Stimulated activated effector memory CD8-positive, alpha-beta T cell treated with anti-CD3 and anti-CD28 coated beads, Interleukin-12 subunit alpha, Interleukin-12 subunit beta, amount 100 ng/mL, for 72 hours (primary cell): ENCODE measurements at places on chromosomes 7 and 10.

- no peak for DNase-seq
Measured at GRCh38 chr7:41592794-41593193, 110.1 kb downstream of the INHBA start.

DNA sequence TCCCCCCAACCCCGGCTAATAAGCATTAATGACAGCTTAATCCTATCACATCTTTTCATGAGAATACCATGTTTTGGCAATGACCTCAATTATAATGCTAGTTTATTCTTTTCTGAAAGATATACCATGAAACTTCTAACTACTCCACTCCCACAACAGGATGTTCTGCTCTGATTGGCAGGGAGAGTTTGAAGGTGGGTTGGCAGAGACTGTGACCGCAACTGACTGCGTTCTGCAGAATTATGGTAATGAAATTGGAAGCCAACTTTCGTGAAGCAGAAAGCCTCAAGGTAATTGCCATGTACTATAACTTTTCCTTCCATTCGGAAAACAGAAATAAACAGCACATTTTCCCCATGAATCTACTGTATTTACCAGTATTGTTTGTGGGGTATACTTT, 288.2 kb upstream of the SEMA3D start:
- no peak for DNase-seq

- no peak for DNase-seq
Measured at GRCh38 chr10:104197364-104197763, 34.8 kb downstream of the CFAP43 start.

DNA sequence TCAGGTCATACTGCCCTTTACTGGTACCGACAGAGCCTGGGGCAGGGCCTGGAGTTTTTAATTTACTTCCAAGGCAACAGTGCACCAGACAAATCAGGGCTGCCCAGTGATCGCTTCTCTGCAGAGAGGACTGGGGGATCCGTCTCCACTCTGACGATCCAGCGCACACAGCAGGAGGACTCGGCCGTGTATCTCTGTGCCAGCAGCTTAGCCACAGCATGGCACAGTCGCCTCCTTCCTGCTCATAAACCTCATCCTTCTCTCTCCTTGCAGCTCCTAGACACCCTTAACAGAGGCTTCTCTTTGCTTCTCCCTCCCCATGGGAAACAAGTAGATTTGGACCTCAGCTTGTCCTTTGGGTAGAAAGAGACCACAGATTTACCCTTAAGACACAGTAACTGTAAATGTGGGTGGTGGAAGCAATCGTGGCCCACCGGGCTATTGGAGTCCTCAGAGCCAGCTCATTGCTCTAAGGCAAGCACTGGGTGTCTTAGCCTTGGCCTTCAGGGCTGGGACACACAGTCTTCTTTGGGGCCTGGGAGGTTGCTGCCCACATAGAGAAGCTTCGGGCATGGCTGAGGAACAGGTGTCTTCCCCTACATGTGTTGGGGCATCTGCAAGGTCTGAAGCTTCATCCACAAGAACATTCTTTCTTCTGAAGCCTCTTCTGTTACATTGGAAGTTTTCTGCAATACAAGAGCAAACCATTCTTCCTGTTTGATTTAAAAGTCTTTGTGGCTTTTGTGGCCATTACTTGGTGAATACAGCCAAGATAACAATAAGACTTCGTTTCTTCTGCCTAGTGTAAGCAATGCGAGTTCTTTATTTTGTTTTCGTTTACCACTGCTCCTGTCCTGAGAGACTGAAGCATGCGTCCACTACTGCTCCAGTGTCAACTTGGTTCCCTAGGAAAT, 95.5 kb upstream of the PRSS58 start:
- no peak for DNase-seq

DNA sequence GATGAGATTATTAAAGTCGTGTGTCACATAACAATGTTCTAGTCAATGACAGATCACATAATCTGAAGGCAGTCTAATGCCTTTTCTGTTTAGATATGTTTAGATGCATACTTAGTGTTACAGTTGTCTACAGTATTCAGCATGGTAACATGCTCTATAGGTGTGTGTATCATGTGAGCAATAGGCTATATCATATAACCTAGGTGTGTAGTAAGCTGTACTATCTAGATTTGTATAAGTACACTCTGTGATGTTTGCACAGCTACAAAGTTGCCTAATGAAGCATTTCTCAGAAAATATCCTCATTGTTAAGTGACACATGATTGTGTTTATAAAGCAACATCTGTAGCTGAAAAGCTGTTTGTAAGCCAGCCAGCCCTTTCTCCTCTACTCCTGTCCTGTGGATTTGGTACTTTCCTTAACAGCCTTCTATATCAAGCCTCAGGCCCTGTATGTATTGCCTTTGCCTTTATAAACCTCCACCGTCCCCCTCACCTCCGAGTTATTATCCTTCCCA, 6.3 kb downstream of the HECTD2 start:
- no peak for DNase-seq

GRCh38 chr7:26428571-26428970, 136.9 kb downstream of the SNX10 start:
- no peak for DNase-seq

- peak; percentile 59 for DNase-seq
Measured at GRCh38 chr7:26398756-26399509, 107.3 kb downstream of the SNX10 start.

GRCh38 chr7:55953707-55954475, 2.2 kb downstream of the MRPS17 start:
- DNase-seq, result no peak

DNA sequence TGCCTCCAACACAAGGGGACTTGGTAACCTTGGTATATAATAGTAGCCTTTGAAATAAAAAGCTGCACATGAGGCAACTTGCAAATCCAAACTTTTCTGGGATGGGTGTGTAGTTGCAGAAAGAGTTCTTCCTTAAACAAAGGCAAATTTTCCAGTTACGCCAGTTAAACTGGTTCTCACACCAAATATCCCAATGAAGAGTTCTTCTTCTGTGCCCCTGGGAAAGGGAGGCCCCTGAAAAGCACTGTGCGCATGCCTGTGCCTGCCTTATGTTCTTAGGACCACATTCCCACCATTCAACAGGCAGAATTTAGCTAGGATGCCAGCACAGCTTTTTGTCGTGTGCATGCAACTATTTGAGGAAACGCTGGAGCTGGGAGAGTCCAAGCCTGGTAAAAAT, 164.8 kb upstream of the SLC25A13 start:
- no peak for DNase-seq

DNA sequence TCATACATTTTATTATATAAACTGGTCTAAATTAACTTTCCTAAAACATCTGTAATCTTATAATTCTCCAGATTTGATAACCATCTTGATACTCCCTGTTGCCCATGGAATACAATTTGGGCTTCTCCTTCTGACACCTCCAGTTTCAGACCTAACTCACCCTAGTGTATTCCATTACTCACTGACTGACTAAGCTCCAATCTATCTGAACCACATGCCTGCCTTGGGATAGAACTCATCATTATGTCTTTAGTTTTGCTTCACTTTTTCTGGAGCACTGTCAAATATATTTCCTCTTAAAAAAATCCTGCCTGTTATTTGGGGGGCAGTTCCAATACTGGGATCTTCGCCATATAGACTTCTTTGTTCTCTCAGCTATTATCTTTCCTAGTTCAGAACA, 4.9 kb upstream of the FOXP2 start:
- no peak for DNase-seq

DNA sequence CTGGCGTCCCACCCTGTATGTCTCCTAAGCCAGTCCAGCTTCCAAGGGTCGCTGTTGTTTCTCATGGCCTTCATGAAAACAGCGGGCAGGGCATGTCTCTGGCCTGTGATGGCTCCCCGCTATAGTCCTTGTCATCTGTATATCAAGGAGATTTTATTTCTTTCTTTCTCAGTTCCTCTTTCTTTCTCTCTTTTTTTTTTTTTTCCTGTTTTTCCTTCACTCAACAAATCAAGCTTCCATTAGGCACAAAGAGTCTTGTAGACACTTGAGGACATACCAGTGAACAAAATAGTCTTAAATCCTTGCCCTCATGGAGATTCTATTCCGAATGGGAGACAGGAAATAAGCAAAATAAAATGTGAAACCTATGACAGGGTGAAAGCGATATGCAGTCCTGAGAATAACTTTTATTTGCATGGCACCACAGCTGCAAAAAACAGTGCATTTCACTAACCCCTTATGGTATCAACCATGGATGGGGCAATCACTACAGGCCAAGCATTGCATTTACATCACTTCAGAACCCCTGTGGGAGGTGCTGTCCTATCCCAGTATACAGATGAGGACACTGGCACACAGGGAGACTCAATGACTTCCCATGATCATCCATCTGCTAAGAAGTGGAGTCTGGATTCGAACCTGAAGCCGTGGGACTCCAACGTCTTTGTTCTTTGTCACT, 50.7 kb downstream of the SYPL1 start:
- no peak for DNase-seq

GRCh38 chr7:32335107-32335506, 155.1 kb downstream of the LSM5 start:
- no peak for DNase-seq

- no peak for DNase-seq
Measured at GRCh38 chr7:30351286-30351685, 66.9 kb downstream of the ZNRF2 start.

- no peak for DNase-seq
Measured at GRCh38 chr7:52501696-52502095, 533.7 kb upstream of the POM121L12 start.

DNA sequence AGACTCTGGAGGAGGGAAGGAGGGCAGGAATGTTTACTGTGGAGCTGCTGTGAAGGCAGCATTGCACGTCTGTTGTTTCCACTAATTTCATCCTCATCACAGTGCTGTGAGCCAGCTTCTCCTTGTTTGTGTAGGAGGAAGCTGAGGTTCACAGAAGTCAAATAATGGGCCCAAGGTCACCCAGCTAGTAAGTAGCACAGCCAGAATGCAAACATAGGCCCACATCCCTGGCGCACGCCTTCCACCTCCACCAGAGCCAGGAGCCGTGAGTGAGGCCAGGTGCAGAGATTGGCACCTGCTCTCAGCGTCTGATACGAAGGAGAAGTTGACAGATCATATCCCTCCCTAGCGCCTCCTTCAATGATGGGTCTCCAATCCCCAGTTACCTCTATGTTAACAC, 93.6 kb downstream of the HTR5A start:
- DNase-seq, result peak; percentile 20

GRCh38 chr10:122850705-122851640, 5.3 kb upstream of the CUZD1 start:
- DNase-seq, result no peak

- no peak for DNase-seq
Measured at GRCh38 chr10:59887006-59887405, 19.4 kb downstream of the CCDC6 start.

DNA sequence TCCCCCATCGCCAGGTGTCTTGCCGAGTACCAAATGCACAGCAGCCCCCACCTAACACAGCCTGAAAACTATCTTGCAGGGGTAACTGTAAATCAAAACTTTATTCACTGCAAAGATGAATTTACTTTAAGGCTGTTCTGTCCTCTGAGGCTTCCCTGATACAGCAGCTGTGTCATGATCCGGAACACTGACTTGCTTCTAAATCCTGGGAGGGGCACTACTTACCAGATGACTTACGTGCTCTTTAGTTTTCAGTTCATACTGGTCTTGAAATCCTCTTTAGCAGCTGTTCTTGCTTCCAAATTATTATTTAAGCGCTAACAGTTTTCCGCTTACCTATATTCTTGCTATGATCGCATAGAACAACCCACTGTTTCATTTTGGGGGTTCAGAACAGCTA, 4.9 kb downstream of the DYNC1I1 start:
- DNase-seq, result no peak

DNA sequence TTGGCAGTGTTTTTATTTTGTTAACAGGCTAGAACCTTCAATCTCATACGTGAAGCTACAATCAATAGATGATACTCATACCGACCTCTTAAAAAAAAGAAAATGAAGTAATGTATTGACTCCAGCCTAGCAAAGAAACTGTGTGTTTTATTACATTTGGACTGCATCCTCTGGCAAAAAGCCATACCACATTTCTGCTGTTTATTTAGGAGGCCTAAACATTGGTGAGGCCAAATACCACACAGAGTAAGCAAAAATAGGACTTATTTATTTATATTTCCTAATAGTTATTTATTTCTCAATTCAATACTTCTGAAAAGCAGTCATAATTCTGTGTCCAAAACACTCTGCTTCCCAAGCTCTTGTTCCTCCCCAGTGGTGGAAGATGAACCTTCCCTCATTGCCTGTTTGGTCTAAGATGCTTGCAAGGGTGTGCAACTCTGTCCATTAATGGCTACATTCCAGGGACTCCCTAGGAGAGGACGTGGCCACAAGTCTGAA, 398.8 kb upstream of the KLF6 start:
- no peak for DNase-seq

DNA sequence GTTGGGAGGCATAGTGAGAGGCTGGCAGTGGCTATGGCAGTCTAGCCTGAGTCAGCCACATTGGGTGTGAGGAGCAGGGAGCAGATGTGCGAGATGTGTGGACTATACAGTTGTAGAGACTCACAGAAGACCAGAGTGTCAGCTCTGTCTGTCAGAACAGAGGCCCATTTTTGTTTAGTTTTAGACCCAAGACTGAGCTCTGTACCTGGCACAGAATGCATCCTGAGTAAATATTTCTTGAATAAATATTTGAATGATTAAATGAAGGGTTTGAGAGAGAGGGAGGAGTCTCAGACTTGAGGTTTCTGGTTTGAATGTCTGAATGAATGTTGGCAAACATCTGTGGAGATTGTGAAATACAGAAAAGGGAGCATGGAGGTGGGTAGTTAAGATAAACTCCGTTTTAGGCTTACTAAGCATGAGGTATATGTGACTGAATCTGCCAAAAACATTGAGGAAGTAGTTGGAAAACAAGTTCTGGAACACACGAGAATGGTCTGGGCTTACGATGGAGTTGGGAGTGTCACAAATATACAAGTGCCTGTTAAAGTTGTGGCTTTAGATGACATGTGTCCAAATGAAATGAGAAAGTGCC, 3.6 kb downstream of the SEC23IP start:
- no peak for DNase-seq

- DNase-seq, result no peak
Measured at GRCh38 chr7:157799076-157799685, 462.4 kb downstream of the DNAJB6 start.
